ENCODE measurements at places on chromosomes 4 and X.

DNA sequence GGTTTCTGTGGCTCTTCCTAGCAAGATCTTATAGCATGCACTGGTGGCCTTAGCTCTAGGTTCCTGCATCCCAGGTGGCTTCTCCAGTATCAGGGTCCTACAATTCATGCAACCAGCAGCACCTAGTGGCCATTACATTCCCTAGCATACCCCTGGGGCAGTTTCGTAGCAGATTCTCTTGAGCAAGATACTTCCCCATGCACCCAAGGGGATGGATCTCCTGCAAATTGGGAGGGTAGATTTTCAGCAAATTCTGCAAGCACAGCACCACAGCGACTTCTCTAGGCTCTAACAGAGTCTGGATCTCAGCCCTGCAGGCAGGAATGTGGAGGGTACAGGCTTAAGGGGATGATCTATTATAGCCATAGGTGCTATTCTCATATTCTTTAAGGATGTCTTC lies 13.1 kb upstream of the SLC9B1 start:
- no peak for DNase-seq

GRCh38 chrX:11609109-11609508 lies 56.6 kb downstream of the ARHGAP6 start:
- no peak for DNase-seq

DNA sequence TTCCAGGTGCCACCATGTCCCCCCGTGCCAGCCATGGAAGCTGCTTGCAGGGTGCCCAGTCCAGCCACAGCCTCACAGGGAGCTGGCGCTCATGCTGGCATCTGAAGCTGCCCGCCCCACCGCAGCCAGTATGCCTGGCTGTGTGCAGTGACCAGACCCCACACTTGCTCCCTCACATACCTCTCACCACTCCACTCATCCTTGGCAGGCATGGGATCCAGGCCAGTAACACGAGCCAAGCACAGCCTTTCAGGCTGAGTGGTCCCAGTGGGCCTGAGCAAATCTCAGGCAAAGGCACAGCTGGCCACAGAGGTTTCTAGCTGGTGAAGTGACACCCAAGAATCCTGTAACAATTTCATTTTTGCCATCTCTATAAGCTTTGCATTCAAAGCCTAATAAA lies 48.4 kb upstream of the SEC24B start:
- DNase-seq, result no peak

- peak; percentile 65 for DNase-seq
Measured at GRCh38 chr4:78551420-78552351, at the start of gene ANXA3. Gene ANXA3, plus strand, starts transcription at chr4:78551770. Its CDS starts 2,704 bp downstream, at chr4:78554474.

DNA sequence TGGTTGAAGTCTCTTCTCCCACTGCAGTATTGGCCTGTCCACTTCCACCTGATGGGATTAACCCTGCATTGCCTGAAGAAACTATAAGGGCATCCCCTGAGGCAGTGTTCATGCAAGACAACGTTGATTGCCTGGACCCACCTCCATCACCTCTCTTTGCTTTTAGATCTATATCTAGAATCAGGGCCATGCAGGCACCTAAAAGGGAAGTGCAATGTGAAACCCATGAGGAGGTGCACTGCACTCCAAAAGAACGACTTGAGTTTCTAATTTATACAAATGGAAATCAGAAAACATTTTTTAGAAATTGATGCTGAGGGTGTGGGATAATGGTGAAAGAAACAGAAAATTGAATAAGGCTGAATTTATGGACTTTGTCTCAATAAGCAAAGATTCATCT lies 694.4 kb downstream of the TRAM1L1 start:
- no peak for DNase-seq

GRCh38 chrX:24426921-24427746 lies 38.0 kb upstream of the PDK3 start:
- DNase-seq, result no peak

- no peak for DNase-seq
Measured at GRCh38 chrX:105274091-105274490, 53.6 kb upstream of the TEX13A start.

- DNase-seq, result no peak
Measured at GRCh38 chr4:66187175-66187720, 517.0 kb upstream of the EPHA5 start.

DNA sequence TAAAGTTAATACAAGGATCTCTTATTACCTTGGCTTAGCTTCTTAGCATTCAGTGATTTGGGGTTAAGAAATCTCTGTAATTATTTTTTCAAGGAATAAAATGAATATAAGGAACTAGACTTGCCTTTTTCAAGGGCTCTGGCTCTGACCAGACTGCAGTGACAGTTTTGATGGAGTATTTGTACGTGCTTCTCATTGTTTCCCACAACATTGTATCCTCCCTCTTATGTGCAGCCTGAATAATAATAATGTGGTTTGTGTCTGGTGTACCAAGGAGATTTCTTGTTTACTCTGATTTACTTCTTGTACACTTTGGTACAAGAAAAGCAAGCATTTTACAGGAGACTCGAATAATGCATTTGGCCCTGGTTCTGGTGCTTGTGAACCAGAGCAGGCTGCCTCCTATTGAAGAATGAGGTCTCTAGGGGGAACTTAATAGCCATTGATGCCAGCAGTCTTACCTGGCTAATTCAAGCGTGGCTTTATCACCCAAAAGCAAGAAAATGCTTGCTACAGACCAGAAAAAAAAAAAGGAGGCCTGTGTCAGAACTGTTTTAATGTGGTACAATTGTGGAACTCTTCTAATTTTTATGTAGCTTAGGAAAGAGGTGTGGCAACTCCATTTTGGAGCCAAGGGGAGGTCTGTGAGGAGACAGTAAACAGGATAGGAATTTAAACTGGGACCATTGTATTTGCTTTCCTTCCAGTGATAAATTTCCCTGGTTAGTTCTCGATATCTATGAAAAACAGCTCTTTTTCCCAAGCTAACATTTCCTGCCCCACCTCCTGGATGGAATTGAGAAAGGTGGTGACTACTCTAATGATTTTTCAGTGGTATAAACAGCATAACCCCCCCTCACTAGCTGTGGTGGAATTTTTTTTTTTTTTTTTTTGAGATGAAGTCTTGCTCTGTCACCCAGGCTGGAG lies 5.6 kb downstream of the OTC start:
- no peak for DNase-seq

DNA sequence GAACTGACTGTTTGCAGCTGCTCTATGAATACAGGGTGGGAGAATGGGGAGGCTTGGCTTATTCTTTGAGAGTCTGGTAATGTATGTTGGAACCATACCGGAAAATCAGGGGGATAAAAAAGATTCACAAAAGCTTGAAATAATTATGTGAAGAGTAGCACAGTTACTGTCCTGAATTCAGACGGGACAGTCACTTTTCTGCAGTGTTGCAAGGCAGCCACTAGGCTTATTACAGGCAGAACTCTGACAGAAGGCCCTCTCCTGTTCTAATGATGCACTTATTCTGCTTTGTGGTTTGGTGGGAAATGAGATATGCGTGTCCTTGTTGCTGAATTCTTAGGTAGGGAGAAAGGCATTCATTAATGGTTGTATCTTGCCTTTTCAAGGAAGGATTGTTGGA lies 37.2 kb downstream of the GUCY1B1 start:
- no peak for DNase-seq

DNA sequence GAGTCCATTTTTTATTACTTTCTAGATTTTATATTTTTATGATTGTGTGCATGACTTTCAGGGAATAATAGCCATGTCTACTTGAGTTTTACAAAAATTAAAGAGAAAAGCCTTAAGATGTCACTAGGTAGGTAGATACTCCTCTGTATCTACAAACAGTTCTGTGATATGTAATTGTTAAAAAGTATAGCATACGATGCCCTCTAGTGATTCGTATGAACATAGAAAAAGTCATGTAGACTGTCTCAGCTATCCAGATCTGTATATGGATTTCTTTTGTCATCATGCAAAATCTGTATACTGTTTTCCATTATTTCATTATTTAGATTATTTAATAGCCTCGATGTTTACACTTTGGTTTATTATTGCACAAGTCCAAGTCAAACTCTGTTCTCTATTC lies 856.6 kb downstream of the CENPC start:
- peak; percentile 36 for DNase-seq

DNA sequence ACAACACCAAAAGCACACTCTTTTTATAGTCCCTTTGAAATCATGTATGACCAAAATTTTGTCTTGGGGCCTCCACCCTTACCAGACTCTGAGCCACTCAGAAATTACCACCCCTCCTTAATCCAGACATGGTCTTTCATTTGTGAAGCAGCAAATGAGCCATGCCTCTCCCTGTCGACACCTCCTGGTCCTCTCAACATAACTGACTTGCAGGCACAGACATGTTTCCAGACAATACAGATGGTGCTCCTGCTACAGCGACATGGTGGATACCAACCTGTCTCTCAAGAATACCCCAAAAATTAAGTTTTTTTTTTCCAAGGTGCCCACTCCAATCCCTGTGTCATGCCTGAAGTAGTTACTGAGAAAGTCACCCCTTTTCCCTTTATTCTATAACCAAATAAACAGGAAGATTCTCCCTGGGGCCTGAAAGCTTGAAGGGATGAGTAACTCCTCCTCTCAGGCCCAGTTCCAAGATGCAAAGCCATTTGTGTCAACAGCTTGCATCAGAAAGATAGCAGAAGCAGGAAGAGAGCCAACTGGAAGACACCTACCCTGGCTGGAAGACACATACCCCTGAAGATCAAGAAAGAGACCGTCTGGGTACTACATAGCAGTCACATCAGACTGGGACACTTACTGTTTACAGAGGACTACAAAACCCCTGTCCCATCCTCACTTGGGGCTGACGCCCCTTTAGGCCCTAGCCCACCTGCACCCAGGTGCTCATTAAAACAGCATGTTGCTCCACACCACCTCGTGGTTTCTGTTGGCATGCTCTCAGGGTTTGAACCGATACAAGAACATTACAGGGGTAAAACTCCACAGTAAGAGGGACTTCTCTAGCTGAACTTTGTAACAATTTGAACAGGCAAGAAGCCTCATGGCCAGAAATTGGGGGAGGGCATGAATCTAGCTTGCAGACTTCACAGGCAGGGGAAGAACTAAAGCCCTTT lies 5.5 kb upstream of the UGT2B17 start:
- DNase-seq, result no peak

DNA sequence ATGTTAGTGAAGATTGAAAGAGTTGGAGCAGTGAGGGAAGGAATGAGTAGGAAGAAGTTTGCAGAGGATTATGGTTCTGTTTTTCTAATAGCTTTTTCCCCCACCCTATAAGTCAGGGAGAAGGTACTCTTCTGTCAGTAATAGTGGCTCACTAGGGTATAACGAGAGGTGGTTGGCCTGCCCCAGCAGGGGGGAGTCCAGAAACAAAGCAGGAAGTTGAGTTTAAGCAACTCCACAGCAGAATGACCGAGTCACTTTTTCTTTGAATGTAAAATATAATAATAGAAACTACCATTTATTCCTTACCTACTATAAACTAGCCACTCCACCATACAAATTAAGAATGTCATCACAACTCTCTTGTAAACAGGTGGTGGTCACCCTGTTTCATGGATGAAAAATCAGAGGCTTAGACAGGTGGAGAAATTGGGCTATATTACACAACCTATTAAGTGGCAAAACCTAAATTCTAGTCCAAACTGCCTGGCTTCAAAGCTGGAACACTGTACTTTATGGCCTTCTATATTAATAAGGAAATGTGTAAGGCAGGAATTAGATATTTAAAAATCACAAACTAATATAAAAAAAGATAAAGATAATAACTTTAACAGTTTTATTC lies 21.9 kb downstream of the AP1AR start:
- no peak for DNase-seq

DNA sequence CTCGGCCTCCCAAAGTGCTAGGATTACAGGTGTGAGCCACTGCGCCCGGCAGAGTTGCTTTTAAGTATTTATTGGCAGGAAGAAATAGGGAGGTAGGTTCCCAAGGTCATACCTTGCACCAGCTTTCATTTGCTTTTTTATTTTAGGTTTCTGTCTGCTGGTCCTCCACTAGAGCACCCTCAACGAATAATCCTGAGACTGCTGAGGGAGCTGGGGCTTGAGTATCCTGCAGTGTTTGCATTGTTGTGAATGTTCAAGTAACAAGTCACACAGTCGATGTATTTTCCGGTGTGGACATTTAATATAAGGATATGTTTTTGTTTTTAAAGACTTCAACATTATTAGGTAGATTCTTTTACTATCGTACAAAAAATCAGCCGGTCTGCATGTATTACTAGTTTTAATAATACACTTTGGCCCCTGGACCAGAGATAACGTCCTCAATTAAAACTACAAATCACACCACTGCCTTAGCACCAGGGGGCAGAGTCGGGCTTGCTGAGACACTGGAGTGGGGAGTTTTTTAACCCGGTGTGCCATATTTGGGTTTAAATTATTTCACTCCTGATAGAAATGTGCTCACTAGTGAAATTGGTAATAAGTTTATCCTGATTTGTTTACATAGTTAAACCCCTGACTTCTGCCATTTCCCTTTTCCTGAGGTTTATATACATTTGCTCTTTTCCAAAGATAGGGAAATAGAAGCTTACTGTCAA lies 11.6 kb downstream of the SMIM20 start:
- peak; percentile 8 for DNase-seq

GRCh38 chr4:97396097-97396496 lies 747.2 kb downstream of the STPG2 start:
- DNase-seq, result no peak

- no peak for DNase-seq
Measured at GRCh38 chr4:184094532-184095159, 123.0 kb downstream of the ENPP6 start.

DNA sequence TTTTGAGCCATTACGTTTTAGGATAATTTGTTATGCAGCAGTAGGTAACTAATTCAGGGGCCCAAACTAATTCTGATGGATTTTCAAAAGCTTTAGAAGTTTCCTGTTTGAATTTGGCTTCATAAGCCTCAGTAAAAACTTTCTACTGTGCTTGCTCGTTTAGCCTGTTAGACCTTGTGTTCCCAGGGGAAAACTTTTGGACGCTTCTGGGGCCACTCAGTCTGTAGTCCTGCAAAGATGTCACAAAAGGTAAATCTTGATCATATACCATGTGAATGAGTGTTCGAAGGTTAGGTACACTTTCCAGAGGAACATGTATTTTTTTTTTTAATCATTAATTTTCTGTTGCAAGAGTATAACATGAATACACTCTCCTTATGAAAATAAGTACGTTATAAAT lies 70.7 kb downstream of the SUPT20HL2 start:
- DNase-seq, result no peak

- DNase-seq, result no peak
Measured at GRCh38 chrX:133607419-133608348, 192.4 kb upstream of the GPC4 start.

- DNase-seq, result no peak
Measured at GRCh38 chr4:108831886-108832285, 69.0 kb upstream of the ETNPPL start.

GRCh38 chr4:79865201-79865597 lies 207.8 kb downstream of the ANTXR2 start:
- no peak for DNase-seq

DNA sequence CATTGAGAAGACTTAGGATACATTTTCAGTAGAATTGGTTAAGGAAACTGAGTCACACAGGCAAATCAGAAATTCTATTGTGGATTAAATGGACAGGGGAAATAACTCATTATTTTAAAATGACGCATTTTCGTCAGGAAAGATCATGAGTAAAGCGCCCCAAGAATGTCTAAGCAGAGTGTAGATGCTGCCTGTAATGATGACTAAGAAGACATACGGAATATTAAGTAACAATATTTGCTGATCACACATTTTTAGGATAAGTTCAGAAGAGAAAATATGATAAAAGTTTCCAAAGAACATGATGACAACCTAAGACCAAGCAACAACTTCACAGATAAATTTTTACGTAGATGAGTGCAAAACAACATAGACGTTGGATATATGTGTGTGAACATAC lies 596.3 kb upstream of the TENM3 start:
- DNase-seq, result no peak

Measured in LoVo (cell line).